ENCODE measurements at places on chromosomes 1 and 21.

DNA sequence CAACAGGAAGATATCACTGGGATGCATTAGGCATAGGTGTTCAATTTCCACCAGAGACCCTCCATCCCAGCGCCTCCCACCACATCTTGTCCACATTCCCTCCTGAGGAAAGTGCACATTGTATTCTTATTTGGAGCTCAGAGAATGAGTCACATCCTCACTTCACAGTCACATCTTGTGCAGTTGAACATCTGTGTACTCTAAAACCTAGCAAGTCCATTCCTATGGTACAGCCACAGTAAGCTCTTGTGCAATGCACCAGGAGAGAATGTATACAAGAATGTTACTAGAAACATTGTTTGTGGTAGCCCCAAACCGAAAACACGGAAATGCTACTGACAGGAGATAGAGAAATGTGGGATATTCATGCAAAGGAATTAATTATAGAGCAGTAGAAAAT is 1.6 kb upstream of the KDF1 start:
- no peak for DNase-seq

- DNase-seq, result no peak
These were observed 3.5 kb downstream of the HPCA start for GRCh38 chr1:32889731-32890278.

GRCh38 chr1:108149796-108150467 is 50.2 kb downstream of the SLC25A24 start:
- no peak for DNase-seq

- no peak for DNase-seq
These were observed 54.8 kb downstream of the IER5 start for GRCh38 chr1:181143102-181143859.

DNA sequence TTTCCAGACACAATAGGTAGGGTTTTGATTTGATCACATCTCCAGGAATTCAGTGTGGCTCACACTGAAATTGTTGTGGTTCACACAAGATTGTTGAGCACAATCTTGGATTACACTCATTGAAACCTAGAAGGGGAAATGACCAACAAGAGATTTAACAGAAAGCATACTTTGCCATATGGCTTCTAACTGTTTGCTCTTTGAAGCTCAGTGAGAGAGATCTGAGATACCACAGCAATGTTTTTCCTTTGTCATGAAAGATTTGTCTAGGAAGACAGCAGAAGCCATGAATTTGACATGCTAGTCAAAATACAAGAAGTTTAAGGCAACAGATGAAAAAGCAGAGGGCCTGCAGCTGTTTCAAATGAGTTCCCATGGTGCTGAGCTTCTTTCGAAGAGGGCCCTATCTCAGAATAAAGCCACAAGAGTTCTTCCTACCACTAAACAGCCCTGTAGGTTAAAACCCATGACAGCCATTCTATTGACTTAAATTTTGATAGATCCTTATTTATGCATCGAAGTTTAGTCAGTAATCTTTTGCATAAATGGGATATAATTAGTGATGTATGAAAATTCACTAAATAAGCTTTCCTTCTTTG is 650.4 kb downstream of the LTN1 start:
- no peak for DNase-seq

GRCh38 chr1:179128520-179128919 is 46.6 kb downstream of the TOR3A start:
- no peak for DNase-seq

- DNase-seq, result no peak
These were observed 789.2 kb upstream of the RGS18 start for GRCh38 chr1:191368891-191369654.

DNA sequence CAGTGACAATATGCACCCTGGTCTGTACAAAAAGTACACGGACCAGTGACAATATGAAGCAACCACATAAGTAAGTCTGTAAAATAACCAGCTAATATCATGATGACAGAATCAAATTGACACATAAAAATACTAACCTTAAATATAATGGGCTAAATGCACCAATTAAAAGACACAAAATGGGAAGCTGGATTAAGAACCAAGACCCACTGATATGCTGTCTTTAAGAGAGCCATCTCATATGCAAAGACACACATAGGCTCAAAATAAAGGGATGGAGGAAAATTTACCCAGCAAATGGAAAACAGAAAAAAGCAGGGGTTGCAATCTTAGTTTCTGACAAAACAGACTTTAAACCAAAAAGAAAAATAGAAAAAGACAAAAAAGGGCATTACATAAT is 70.4 kb upstream of the VCAM1 start:
- no peak for DNase-seq
